ENCODE measurements at places on chromosomes 6 and 20.

GRCh38 chr20:401682-402495 is 6.2 kb upstream of the RBCK1 start:
- no peak for DNase-seq

- DNase-seq, result no peak
Measured at GRCh38 chr6:157135691-157136090, 187.6 kb downstream of the TMEM242 start.

DNA sequence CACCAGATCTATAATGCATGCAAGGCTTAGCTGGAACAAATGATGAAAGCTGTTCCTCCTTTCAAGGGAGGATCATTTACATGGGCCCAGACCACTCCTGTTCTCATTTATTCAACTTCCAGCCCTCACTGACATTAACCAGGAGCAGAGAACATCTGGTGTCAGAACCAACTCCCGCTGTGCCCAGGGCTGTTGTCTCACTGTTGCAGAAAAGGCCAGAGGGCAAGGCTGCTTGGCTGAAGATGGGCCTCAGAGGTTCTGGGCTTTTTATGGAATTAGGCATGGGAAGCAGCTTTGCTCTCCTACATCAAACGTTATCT is 164.2 kb downstream of the GMPR start:
- no peak for DNase-seq

GRCh38 chr6:40482532-40482931 is 104.6 kb downstream of the LRFN2 start:
- DNase-seq, result no peak

DNA sequence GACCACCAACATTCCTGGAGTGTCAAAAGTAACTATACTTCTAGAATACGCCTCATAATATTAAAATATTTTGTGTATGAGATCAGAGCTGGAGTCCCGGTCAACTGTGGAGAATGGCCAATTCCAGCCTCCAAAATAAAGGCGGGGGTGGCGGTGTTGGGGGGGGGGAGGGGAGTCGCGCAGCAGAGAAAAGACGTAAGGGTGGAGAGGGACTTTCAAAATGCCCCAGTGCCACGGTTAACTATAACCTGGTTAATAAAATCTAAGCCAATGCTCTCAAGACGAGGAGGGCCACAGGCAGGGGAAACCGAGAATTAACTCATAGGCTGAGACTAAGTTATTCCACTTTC is 1.3 kb downstream of the NUP153 start:
- DNase-seq, result peak; percentile 69

GRCh38 chr20:14992153-14992552 is 654.7 kb upstream of the FLRT3 start:
- no peak for DNase-seq

- no peak for DNase-seq
Measured at GRCh38 chr20:43534016-43534415, 24.8 kb upstream of the SGK2 start.

DNA sequence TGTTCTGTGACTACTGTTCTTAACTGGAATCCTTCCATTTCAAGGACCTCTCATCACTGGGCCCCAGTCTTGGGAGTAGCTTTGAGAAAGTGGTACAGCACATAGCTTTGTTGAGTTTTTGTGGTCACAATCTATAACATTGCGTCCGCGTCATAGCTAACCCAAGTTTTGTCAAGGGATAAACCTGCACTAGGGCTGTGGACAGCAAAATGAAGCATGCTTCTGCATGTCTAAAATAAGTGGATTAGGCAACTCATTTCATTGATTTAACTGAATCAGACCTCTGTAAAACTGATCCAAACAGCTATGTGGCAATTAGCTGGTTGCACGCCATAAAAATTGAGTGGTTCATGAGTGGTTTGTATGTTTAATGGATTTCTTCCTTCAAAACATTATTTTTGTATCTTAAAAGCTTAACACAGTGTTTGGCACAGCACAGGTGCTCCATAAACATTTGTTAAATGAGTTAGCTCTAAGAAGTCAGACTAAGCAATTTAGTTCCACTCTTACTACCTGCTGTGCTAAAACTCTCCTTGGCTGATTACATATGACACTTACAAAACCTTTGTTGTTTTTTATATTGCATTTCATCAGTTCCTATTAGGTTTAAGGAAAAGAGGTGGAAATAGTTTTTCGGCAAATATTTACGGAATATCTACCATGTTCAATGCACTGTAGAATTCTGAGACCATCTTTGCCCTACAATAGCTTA is 160.3 kb upstream of the ATXN1 start:
- no peak for DNase-seq

DNA sequence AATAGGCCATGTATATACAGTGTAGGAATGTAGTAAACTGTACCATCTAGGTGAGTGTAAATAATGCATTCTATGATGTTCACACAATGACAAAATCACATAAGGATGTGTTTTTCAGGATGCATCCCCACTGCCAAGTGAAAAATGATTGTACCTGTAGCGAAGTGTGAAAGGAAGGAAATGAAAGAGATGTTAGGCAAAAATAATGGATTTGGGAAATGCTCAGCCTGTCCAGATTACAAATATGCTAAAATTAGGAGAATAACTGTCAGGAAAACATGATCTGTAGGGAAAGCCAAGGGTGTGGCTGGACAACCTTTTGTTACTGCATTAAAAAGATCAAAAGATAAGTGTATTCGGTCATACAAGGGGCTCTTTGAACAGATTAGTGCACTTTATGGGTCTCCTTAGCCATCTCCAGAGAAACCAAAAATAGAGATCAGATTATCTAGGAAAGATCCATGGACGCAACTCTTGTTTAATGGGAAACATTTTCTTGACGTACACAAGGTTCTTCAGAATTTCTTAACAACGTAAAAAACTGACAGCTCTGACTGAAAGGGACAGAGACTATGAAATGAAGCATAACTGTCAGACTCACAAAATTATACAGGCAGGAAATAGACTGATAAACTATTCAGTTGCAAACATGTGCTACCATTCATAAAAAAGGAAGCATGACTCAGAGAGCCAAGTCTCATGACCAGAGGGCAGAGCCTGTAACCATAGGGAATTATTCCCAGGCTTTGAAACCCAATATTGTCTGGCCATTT is 253.6 kb upstream of the RAB32 start:
- no peak for DNase-seq

DNA sequence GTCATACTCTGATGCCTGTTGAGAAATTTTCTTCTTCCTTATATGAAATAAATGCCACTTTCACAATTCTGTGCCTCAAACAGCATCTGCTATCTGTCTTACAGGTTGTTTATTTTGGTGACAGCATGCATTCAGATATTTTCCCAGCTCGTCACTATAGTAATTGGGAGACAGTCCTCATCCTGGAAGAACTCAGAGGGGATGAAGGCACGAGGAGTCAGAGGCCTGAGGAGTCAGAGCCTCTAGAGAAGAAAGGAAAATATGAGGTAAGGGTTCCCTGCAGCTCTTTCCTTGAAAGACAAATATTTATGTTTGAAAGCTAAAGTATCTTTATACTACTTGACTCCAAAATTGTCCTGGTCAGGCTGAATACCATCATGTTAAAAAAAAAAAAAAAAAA is 15.8 kb downstream of the TSPYL4 start:
- DNase-seq, result no peak

- no peak for DNase-seq
Measured at GRCh38 chr20:62792940-62793756, 3.1 kb upstream of the MRGBP start.

DNA sequence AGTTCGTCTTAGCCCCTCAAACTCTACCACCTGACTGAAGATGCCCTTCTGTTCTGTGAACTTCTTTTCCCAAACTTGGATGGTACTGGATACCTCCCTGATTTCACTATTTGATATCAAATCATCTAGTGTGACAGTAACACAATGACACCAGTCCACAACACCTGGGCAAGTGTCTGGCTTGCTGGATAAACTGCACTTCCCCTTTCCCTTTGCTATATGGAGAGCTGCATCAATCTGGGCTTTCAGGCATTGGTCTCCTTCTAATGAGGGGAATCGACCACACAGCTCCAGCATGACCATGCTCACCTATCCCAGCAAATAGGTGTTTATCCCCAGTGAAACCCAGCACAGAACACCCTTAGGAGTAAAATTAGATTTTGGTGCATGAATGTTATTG is 3.1 kb downstream of the F13A1 start:
- no peak for DNase-seq

DNA sequence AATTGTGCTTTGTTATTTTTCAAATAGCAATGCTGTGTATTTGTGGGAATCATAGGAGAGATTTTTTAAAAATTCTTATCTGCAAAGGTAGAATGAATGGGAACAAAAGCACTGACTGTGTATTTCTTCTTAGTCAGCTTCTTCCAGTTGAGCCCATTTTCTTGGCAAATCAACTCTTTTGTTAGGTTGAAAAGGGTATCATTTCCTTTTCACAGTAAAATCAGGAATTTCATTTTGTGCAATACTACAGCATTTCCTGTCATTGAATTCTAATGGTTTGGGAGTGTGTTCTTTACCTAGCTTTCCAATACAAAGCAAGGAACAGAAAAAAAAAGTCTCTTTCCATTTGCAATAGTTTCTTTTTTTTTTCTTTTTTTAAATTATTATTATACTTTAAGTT is 19.0 kb upstream of the EXOC2 start:
- no peak for DNase-seq

DNA sequence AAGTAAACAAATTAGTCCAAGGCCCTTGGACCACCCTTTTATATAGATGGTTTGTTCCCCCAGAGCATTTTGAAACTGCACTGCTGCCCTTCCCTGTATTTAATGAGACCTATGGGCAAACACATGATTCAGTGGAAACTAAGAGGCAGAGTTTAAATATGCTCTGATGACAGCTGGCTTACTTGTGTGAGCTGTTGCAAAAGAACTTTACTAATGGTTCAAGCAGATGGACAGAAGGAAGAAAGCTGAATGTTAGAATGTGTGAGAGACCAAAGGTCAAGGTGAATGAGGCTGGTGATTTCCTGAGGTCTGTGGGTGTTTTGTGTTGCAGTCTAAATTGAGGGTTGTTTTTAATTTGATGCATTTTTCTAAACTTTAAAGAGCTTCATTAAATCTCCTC is 123.0 kb upstream of the CEP162 start:
- no peak for DNase-seq

- no peak for DNase-seq
Measured at GRCh38 chr6:78916411-78916810, 49.1 kb downstream of the IRAK1BP1 start.

GRCh38 chr6:111927321-111927720 is 54.1 kb upstream of the FYN start:
- no peak for DNase-seq

GRCh38 chr6:152977556-152977955 is 5.3 kb downstream of the FBXO5 start:
- DNase-seq, result no peak
